ENCODE measurements at places on chromosomes 7 and 10. TPM values are rescaled to one million over a fixed set of nuclear protein-coding genes. Genes with fewer than 3 reads are reported as not detected.

The FAM13C gene
- total RNA-seq, result 3.9 TPM

The PLAC9 gene
- 16.7 TPM for total RNA-seq

The FFAR4 gene
- total RNA-seq, result not detected

The STAM gene
- total RNA-seq, result 21.6 TPM

The EIF4EBP2 gene
- 21.8 TPM for total RNA-seq

The HOGA1 gene
- 1.5 TPM for total RNA-seq

The ELAPOR2 gene
- total RNA-seq, result 5.9 TPM

The ZSCAN25 gene
- 10.2 TPM for total RNA-seq

The CTAGE6 gene
- 0.17 TPM for total RNA-seq

The CLDN3 gene
- total RNA-seq, result not detected

The ITPRIP gene
- total RNA-seq, result 6.8 TPM

The HOXA7 gene
- total RNA-seq, result 1.2 TPM

The TM9SF3 gene
- 92.7 TPM for total RNA-seq

The VWA2 gene
- under 0.01 TPM for total RNA-seq

The STX1A gene
- 4.6 TPM for total RNA-seq

The GATA3 gene
- not detected for total RNA-seq

The NEUROG3 gene
- not detected for total RNA-seq

The IDI2 gene
- not detected for total RNA-seq

The MAGI2 gene
- 17.0 TPM for total RNA-seq

The NPC1L1 gene
- under 0.01 TPM for total RNA-seq

The CCL24 gene
- not detected for total RNA-seq

The SPDYE9 gene
- not detected for total RNA-seq
